Stimulated activated CD8-positive, alpha-beta memory T cell treated with anti-CD3 and anti-CD28 coated beads, Interleukin-7, amount 100 ng/mL, for 1 hour (primary cell): ENCODE measurements at places on chromosomes 7 and 10.

- no peak for DNase-seq
Measured at GRCh38 chr7:55969391-55969790, 5.0 kb downstream of the NIPSNAP2 start.

- no peak for DNase-seq
Measured at GRCh38 chr10:71622154-71622526, 97.4 kb downstream of the C10orf105 start.

GRCh38 chr10:25078658-25079431 is 62.4 kb downstream of the THNSL1 start:
- DNase-seq: no peak

DNA sequence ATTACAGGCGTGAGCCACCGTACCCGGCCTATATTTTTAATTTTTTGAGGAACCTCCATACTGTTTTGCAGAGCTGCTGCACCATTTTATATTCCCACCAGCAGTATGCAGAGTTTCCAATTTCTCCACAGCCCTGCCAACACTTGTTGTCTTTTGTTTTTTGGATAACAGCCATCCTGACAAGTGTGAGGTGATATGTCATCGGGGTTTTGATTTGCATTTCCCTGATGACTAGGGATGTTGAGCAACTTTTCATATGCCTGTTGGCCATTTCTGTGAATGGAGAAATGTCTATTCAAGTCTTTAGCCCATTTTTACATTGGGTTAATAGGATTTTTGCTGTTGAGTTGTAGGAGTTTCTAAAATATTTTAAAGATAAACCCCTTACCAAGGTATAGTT is 22.2 kb downstream of the ENTPD7 start:
- no peak for DNase-seq

GRCh38 chr10:132141526-132142395 is 45.0 kb upstream of the DPYSL4 start:
- no peak for DNase-seq

DNA sequence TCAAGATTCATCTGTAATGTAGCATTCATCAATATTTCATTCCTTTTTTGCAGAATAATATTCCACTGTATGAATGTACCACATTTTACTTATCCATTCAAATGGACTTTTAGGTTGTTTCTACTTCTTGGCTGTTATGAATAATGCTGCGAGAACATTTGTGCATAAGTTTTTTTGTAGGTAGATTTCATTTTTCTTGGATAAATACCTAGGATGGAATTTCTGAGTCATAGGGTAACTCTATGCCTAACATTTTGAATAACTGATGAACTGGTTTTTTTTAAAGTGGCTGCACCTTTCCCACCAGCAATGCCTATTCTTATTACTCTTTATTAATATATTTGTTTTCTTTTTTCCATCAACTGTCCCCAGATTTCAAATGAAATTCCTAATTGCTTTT is 9.1 kb upstream of the XPNPEP1 start:
- no peak for DNase-seq

DNA sequence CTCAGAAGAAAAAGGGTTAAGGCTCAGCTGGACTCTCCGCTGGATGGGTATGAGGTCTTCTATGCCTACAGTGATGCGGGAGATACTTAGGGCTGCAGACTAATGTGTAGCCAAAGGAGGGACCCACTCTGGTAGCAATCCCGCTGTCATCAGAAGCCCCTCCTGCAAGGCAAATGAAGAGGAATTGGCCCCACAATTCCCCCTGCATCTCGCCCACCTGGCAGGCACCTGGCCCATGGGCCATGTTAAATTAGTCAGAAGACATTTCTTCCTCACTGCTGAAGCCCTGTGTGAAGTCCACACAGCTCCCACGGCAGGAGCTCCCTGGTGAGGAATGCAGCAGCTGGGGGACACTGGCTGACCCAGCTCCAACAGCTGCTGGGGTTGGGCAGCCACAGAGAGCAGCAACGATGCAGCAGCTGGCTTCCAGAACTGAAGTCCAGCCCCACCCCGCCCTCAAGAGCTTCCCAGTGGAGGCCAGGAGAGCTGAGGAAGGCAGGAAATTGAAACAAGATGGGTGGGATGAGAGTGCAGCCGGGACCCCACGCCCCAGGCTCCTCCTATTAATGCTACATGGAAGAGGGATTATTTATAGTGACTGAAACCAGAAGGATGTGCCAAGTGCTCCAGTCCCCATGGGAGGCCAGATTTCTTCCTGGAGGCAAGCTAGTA is 5.5 kb downstream of the VSTM4 start:
- no peak for DNase-seq
